Stimulated activated CD8-positive, alpha-beta memory T cell treated with anti-CD3 and anti-CD28 coated beads, Interleukin-15, amount 100 ng/mL, for 48 hours (primary cell): ENCODE measurements at places on chromosomes 2 and 18.

DNA sequence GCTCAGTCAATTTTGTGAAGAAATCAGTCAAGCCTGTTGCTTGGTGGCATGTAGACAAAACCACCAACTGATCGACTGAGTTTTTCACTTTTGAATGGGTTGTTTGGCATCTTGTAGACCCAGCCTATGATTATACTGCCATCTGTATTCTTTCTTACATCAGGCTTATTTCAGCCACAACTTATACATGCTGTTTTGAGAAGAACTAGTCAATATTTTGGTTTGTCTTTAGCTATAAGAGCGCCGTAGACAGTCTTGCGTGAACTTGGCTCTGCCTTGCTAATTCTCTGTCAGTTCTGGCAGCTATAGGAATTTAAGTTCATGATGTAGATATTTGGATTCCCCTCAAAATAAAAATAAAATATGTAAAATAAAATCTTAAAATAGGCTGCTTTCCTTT is 742.0 kb upstream of the FANCL start:
- no peak for DNase-seq

GRCh38 chr18:55694291-55694690 is 106.3 kb upstream of the TCF4 start:
- DNase-seq, result no peak

- no peak for DNase-seq
Measured at GRCh38 chr2:3709225-3709624, 5.8 kb downstream of the DCDC2C start.

DNA sequence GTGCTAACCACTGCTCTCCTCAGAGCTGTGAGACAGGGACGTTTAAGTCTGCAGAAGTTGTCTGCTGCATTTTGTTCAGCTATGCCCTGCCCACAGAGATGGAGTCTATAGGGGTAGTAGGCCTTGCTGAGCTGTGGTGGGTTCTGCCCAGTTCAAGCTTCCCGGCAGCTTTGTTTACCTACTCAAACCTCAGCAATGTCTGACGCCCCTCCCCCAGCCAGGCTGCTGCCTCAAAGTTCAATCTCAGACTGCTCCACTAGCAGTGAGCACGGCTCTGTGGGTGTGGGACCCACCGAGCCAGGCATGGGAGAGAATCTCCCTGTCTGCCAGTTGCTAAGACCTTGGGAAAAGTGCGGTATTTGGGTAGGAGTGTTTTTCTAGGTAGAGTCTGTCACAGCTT is 387.8 kb upstream of the SLC39A10 start:
- no peak for DNase-seq

- DNase-seq, result no peak
Measured at GRCh38 chr18:74544898-74545297, 10.6 kb downstream of the CNDP1 start.

DNA sequence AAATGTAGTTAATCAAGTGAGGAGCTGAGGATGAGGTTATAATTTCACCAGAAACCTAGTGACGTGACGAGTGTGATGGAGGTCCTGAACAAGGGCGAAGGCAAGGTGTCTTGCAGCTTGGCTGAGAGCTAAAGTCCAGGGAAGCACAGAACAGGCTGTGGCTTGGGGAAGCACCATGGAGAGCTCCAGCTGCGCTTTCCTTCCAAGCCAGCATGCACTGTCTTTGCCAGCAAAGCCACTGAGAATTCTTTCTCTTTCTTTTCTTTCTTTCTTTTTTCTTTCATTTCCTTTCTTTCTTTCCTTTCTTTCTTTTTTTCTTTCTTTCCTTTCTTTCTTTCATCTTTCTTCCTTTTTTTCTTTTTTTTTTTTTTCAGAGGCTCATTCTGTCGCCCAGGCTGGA is 239.3 kb downstream of the FBXO15 start:
- DNase-seq, result no peak

- no peak for DNase-seq
Measured at GRCh38 chr2:32627441-32627813, 423 bp upstream of the TTC27 start.

GRCh38 chr18:23228102-23229061 is 93.1 kb downstream of the CABLES1 start:
- DNase-seq, result no peak

- DNase-seq, result no peak
Measured at GRCh38 chr2:172823261-172823850, 87.7 kb downstream of the RAPGEF4 start.

- DNase-seq, result no peak
Measured at GRCh38 chr2:97011977-97012569, 25.7 kb upstream of the FAM178B start.

DNA sequence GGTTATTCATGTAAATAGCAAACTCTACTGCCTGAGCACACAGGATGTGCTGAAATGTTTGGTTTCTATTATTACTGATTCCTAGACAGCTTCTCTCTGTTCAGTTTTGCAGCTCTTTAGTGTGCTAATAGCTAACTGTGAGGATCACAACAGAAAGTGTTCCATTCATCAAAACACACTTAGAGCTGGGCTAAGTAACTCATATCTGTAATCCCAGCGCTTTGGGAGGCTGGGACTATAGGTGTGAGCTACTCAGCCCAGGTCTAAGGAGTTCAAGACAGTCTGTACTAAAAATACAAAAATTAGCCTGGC is 63.2 kb downstream of the MOGAT1 start:
- no peak for DNase-seq

- DNase-seq, result no peak
Measured at GRCh38 chr2:207617011-207617671, 8.1 kb downstream of the METTL21A start.
